ENCODE measurements at places on chromosomes 1 and 21.

GRCh38 chr1:45929257-45929687, 125.9 kb downstream of the MAST2 start:
- DNase-seq, result no peak

DNA sequence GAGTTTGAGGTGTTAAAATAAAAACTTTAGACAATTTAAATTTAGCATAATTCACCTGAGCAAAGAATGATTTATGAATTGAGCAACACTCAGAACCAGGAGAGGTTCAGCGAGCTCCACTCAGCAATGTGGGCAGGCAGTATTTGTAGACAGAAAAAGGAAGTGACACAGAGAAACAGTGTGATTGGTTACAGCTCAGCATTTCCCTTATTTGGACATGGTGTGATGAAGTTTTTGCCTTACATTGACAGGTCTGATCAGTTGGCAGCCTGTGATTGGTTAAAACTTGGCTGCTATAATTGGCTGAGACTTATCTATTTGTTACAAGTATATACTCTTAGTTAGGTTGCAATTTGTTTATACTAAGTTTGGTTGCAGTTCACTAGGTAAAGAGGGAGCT, 621.2 kb upstream of the PRMT6 start:
- DNase-seq, result no peak

DNA sequence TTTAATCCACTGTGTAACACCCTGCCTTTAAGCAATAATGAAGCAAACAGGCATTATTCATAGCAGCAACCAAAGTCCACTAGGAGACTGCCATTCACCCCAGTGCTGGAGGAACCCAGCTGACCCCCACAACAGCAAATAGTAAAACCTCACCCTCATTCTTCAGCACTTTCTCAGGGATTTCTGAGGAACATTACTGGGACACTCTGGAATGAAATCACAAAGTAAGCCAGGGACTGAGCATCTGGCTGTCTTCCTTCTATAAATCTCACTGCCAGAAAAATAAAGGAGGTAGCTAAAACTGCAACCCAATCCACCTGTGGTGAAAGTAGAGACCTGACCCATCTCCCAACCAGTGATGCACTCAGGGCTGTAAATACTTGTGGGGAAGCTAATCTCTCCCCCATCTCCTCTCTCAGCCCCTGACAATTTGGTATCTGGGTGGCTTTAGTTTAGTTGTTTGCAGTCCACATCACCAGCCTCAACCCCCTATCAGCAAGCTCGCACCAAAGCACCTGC, 47.1 kb downstream of the COL6A1 start:
- DNase-seq, result no peak

DNA sequence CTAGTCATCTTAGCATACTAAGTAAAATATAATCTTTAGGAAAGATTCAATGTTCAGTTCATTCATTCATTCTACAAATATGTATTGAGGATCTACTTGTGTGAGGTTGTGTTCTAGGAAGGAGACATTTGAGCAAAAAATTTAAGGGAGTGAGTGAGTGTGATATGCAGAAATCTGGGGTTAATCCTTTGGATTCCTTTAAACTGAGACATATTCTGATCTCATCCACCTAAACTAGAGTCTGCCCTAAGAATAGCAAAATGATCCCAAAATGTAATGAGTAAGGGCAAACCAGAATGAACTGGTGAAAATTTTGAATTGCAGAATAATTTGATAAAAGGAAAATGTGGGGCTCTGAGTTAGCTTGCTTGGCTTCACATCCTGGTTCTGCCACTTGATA, 8.6 kb downstream of the UBE2U start:
- DNase-seq, result no peak

GRCh38 chr1:167467126-167467710, 51.1 kb downstream of the CD247 start:
- no peak for DNase-seq

GRCh38 chr1:104163912-104164476, 414.3 kb downstream of the AMY1C start:
- DNase-seq, result no peak

GRCh38 chr1:246647513-246647912, 76.7 kb upstream of the SCCPDH start:
- no peak for DNase-seq

DNA sequence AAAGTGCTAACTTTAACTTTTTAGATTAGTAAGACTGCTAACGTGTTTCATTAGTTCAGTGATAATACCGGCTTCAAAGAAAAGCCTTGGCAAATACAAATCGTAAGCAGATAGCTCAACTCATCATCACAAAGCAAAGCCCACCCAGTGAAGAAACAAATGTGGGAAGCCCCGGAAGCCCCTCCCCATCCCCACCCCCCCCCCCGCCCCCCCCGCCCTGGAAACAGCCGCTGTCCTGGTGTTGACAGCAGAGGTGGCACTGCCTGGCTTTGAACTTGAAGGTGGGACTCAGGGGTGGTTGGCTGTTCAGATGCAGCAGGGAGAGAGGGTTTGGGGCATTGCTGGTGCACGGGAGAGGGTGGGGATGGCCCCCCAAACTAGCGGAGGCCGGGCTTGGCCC, 14.1 kb downstream of the PDXK start:
- DNase-seq, result no peak

GRCh38 chr21:33367309-33367973, 35.8 kb upstream of the IFNGR2 start:
- DNase-seq, result no peak

DNA sequence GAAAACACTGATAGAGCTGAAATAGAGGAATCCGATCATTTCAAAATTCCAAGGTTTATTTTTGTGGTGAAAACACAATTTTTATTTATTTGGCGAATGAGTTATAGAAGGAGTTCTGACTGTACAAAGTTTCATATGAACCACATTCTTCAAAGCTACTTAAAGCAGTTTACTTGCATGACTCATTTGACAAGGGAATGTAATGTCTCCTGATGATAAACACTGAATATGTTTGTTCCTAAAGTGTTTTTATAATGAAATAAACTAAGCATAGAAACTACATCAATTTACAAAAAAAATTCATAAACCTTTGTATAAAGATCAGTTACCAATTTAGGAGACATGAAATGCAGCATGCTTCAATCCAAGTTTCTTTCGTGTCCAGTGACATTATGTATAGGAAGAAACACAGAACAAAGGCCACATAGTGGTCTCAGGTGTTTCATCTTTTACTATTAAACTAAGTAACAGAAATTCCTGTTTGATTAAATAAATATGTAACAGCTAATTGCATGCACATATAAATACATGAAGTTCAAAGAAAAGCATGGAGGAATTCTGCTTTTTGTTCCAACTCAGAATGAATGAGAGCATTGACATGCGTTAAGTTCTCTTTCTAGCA, 2.5 kb downstream of the PRKACB start:
- DNase-seq, result no peak

- DNase-seq, result no peak
These were observed 51.4 kb downstream of the ACBD3 start for GRCh38 chr1:226135059-226135651.

- no peak for DNase-seq
These were observed 1882.9 kb downstream of the NCAM2 start for GRCh38 chr21:22881131-22881530.

DNA sequence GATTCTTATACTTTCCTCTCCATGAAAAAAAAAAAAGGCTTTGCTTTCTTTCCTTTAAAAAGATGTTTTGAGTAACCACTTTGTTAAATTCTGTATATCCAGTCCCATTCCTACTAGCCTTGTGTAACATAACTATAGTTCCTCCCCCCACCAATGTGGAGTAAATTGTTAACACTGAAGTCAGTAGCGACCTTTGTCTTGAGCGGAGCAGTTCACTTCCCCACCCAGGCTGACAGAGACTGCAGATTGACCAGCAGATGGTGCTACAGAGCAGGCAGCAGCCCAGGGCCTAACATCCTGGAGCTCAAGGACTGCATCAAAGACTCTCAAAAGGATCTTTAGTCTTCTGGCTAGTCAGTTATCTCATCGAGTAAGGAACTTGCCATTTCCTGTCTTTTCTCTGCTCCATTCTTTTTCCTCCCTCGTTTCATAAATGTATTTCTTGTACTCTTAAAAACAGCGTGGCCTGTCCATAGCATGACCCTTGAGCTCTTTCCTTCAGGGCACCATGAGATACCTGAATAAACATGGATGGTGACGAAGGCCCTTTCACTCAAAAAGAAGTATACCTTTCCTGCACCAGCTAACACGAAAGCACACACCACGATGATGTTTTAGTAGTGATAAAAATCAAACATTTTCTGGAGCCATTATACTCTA, 503.5 kb upstream of the PKN2 start:
- peak; percentile 25 for DNase-seq

- DNase-seq, result no peak
These were observed 14.5 kb downstream of the SAMD11 start for GRCh38 chr1:938088-938683.

All from activated CD4-positive, alpha-beta T cell treated with anti-CD3 and anti-CD28 coated beads for 4 hours (primary cell).